Frontal cortex (tissue), 4 donors: ENCODE measurements at places on chromosomes 2 and 18. TPM values are rescaled to one million over a fixed set of nuclear protein-coding genes. Genes with fewer than 3 reads are reported as not detected.

- no peak for DNase-seq
Measured at GRCh38 chr2:2933426-2933825, 444.2 kb downstream of the EIPR1 start.

Gene POTEC
- under 0.01 TPM for total RNA-seq

DNA sequence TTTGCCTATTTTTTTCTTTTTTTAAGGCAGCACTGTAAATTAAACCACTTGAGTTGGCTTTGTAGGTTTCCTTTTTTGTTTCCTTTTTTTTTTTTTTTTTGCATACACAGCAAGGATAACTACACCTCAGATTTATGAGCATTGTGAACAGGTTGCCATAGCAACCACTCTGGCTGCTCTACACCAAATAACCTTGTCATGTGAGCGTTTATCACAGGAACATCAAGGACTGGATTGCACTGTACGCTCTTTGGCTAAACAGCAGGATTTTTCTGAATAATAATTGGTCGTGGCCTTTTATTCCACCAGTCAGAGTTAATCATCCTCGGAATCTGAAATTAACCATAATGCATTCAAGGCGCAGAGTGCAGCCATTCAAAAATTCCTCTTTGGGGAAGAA, 199.1 kb upstream of the SLC14A2 start:
- no peak for DNase-seq

Gene TUBA3D
- not detected for total RNA-seq

- DNase-seq: no peak
Measured at GRCh38 chr18:31990823-31991222, 27.8 kb upstream of the RNF125 start.
